Posterior cingulate gyrus (tissue), 11 donors: ENCODE measurements at places on chromosomes 4 and X.

DNA sequence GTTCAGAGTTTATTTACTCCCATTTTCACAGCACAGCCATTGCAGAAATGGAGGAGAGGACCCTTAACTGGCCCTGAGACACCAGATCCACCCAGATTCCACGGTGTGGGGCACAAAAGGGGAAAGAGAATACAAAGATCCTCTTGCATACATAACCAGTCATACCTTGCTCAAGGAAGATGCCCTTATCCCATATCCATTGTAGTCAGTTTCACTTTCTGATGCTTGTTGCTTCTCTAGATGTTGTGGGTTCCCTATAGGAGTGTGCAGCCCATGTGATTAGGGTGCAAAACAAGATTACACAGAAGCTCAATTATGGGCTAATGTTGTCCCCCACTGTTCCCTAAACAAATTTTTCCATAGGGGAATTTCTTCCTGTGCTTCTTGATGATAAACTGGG lies 1309.0 kb upstream of the PABPC4L start:
- DNase-seq: no peak

GRCh38 chrX:139762400-139763183 lies 54.6 kb upstream of the MCF2 start:
- no peak for DNase-seq

GRCh38 chr4:142696334-142697122 lies 149.6 kb downstream of the INPP4B start:
- no peak for DNase-seq

GRCh38 chr4:40572692-40573310 lies 56.9 kb downstream of the RBM47 start:
- no peak for DNase-seq

GRCh38 chr4:133151691-133152329 lies 2.7 kb downstream of the PCDH10 start:
- peak; percentile 69 for DNase-seq

GRCh38 chr4:105613306-105613705 lies 60.9 kb downstream of the ARHGEF38 start:
- no peak for DNase-seq

GRCh38 chr4:148786699-148787098 lies 344.5 kb upstream of the NR3C2 start:
- DNase-seq: no peak

DNA sequence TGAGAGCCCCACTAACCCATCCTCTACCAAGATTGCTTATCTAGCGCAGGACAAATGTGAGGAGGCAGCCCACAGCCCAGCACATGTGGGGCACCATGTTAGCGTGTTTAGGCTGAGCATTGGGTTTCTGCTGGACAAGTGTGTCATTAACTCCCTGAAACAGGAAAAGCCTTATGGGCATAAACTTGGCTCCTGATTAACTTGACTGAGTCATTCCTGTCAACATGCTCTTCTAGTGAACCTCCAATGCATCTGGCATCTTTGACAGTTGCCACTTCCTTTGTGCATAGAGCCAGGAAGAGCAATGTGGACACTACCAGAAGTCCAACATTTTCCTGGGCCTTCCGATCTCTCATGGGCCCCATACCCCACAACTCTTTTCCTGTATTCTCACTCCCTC lies 2.5 kb downstream of the SPIN2A start:
- DNase-seq: no peak

DNA sequence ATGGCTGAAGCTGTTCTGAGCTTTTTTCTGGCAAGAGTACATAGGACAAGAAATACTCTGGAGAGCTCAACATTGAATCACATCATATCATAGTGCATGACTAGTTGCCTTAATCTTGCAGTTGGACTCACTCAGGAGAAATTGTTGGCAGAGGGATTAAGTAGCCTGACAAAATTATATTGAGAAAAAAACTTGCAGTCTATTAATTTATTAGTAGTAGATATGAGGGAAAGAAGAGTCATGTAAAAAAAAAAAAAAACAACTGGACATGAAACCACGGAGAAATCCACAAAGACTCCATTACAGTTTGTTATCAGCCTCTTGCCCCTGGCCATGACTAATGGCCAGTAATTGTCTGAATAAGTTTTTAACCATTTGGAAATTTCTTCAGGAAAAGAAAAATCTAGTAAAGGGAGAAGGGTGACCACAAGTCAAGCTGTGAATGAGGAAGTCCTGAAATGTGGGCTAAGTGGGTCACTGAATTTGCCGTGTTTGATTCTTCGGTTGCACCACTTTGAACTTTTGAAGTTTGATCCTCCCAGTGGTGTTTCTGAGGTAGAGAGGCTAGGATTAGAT lies 45.6 kb downstream of the FHL1 start:
- DNase-seq: no peak
